ENCODE measurements at places on chromosomes 16 and 17. TPM values are rescaled to one million over a fixed set of nuclear protein-coding genes. Genes with fewer than 3 reads are reported as not detected.

DNA sequence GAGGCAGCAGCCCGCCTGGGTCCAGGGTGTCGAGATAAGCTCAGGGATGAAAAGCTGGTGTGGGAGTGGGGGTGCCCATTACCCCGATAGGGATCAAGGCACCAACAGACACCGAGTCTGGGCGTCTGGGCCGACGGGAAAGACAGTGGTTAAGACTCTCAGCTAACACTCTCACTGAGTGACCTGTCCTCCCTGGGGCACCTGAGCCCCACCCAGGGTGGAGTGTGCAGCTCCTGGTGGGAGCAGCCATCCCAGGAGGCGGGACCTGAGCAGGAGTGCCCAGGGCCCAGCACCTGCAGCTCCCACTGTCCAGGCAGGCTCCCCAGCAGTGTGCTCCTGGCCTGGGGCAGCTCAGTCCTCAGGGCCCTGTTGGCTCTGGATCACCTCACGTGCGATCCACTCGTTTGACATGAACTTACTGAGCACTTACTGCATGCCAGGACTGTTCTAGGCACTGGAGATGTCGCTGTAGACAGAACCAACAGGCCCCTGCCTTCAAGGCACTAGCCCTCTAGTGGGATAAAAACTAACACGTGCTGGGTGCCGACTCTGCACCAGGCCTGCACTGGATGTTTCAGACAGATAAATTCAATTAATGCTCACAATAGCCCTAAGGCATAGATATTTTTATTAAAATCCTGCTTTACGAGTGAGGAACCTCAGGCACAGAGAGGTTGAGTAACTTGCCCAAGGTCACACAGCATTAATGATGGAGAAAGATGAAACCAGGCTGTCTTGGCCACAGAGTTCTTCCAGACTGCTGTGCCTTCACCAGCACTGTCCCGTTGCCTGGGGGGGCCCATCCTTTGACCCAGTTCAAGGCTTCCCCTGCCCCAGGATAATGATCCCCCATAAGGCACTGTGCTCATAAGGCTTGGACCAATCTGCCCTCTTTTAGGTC lies 1.9 kb downstream of the EVPLL start:
- no peaks in the 10 kb centered on the region for H3K36me3 ChIP-seq
- no peak overlapping the region for H3K27ac ChIP-seq
- no peak overlapping the region for H3K4me3 ChIP-seq
- no peaks in the 10 kb centered on the region for H3K4me1 ChIP-seq
- peaks cover 51% of the 10 kb centered on the region for H3K27me3 ChIP-seq

DNA sequence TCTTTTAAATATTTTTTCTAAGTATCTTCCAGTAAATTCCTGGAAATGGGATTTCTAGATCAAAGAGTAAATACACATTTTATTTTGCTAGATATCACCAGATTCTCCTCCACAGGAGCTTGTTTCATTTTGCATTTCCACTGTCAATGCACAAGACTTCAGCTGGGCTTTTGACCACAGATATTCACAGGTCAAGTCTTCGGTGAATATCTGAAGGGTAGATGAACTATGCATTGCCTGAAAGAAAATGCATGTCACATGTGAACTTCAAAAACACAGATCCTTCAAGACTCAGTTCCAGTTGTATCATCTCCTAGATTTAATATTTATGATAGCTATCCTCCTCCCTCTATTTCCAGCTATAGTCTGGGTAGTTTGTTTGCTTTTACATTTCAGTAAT lies 963.6 kb upstream of the GOT2 start:
- H3K27ac ChIP-seq = no peak overlapping the region
- no peaks in the 10 kb centered on the region for H3K27me3 ChIP-seq
- no peaks in the 10 kb centered on the region for H3K4me1 ChIP-seq
- H3K4me3 ChIP-seq = no peak overlapping the region

DNA sequence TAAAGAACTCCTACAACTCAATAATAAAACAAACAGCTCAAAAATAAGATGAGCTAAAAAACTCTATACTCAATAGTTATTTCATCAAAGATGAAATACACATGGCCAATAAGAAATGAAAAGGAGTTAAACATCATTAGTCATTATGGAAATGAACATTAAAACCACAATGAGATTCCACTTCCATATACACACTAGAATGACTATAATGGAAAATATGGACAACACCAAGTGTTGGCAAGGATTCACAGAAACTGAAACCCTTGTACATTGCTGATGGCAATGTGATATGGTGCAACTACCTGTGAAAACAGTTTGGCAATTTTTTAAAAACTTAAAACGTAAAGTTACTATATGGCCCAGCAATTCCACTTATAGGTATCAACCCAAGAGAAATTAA lies 91.4 kb downstream of the GRIN2A start:
- no peaks in the 10 kb centered on the region for H3K27me3 ChIP-seq
- no peaks in the 10 kb centered on the region for H3K36me3 ChIP-seq
- DNase-seq = no peak
- H3K27ac ChIP-seq = no peak overlapping the region
- peaks cover 21% of the 10 kb centered on the region for H3K4me1 ChIP-seq

- H3K27me3 ChIP-seq = no peaks in the 10 kb centered on the region
- no peak for DNase-seq
- H3K4me1 ChIP-seq = no peaks in the 10 kb centered on the region
- no peak overlapping the region for H3K4me3 ChIP-seq
- H3K36me3 ChIP-seq = no peaks in the 10 kb centered on the region
Measured at GRCh38 chr16:59204589-59204988, 470.5 kb upstream of the GOT2 start.

DNA sequence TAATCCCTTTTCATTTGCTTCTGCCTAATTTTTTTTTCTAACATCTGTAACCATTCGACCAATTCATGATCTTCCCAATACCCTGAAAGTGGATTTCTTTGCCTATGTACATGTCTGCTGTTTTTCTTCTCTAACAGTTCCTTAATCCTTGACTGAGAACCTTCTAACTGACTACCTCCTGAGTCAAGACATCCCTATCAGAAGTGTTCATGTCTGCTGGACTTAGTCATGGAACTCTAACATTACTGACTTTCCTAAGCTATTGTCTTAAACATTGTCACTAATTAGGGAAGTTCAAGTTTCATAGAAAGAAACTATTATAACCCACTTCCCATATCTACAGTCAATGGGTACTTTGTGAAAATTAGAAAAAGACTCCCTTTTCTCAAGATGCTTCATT lies 52.4 kb upstream of the IRX5 start:
- no peaks in the 10 kb centered on the region for H3K36me3 ChIP-seq
- no peaks in the 10 kb centered on the region for H3K4me1 ChIP-seq
- no peaks in the 10 kb centered on the region for H3K27me3 ChIP-seq
- no peak overlapping the region for H3K4me3 ChIP-seq
- no peak for DNase-seq

The SUZ12 gene
- total RNA-seq = 12.6 TPM

DNA sequence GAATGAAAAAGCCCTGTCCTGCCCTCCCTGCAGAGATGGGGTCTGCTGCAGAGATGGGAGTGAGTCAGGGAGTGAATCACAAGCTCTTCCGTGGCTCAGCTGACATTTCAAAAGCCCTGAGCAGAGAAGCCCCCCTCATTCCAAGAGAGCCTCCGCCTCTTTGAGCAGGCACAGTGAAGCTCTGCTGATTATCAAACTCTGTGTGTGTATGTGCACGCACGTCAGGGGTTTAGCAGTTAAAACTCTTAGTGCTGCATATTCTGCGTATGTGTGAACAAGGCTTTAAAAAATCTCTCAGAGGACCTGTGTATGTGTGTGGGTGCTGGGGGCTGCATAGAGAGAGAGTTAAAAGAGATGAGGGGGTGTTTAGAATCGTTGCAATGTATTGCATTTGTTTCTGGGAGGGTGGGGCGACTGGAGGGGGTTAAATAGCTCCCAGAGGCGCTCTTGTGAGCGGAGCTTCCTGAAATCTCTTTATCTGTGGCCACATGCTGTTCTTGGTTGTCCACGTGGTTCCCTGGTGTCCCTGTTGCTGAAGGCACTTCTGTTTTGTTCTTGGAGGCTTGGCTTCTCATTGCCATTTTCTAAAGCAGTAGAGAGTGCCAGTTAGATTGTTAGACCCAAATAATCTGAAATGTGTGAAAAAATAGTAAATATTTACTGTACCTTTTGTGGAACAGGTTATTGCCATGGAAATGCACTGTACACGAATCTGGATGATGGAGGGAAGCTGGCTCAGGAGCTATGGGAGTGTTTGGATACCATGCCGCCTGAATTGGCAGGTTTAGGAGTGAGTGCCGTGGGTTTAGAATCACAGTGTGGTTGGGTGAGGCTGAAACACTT lies 116.6 kb downstream of the PRKCB start:
- no peaks in the 10 kb centered on the region for H3K36me3 ChIP-seq
- peaks cover 66% of the 10 kb centered on the region for H3K27me3 ChIP-seq
- no peak overlapping the region for H3K4me3 ChIP-seq
- no peaks in the 10 kb centered on the region for H3K4me1 ChIP-seq

- H3K4me3 ChIP-seq = no peak overlapping the region
- no peaks in the 10 kb centered on the region for H3K36me3 ChIP-seq
- H3K4me1 ChIP-seq = peaks cover 18% of the 10 kb centered on the region
- no peak overlapping the region for H3K27ac ChIP-seq
- H3K27me3 ChIP-seq = no peaks in the 10 kb centered on the region
Measured at GRCh38 chr17:16398270-16399267, 16.8 kb upstream of the TRPV2 start.

The CNGB1 gene
- not detected for total RNA-seq

DNA sequence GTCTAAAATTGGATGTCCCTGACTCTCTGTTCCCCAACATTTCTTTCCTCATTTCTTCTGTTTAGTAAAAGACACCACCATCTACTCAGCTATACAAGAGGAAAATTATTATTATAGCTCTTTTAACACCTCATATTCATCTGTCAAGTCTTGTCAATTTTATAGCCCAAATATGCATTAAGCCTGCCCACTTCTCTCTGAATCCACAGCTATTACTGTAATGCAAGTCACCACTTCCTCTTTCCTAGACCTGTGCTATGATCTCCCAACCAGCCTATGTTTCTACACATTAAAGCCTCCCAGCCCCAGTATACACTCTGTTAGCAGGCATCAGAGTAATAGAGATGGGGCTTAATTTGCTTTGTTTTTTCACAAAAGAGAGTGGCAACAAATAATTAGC lies 252.9 kb downstream of the GRIN2A start:
- no peak overlapping the region for H3K4me3 ChIP-seq
- H3K4me1 ChIP-seq = peaks cover 17% of the 10 kb centered on the region
- no peak overlapping the region for H3K27ac ChIP-seq
- DNase-seq = no peak

DNA sequence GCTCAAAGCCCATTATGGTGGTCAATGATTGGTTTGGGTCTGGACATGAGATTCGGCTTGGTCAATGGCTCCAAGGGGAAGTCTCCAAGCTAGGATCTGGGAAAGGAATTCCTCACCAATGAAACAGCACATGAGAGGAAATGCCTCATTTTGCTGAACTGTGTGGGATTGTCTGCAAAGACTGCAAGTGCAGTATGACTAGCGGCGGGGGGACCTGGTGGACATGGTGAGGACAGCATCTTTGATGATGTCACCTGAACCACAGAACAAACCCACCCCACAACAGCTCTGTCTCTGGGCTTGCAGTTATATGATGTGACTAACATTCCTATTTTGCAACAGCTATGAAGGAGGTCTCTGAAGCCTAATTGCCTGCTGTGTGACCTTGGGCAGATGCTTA lies 50.6 kb upstream of the NKD1 start:
- DNase-seq = no peak
- H3K36me3 ChIP-seq = no peaks in the 10 kb centered on the region
- H3K4me3 ChIP-seq = no peak overlapping the region
- peaks cover 54% of the 10 kb centered on the region for H3K27me3 ChIP-seq
- H3K27ac ChIP-seq = no peak overlapping the region

GRCh38 chr17:80008848-80009247 lies 26.8 kb downstream of the TBC1D16 start:
- H3K27me3 ChIP-seq = no peaks in the 10 kb centered on the region
- no peak overlapping the region for H3K4me3 ChIP-seq
- no peak overlapping the region for H3K27ac ChIP-seq
- DNase-seq = no peak
- H3K4me1 ChIP-seq = peaks cover 24% of the 10 kb centered on the region
- H3K36me3 ChIP-seq = peaks cover 22% of the 10 kb centered on the region

DNA sequence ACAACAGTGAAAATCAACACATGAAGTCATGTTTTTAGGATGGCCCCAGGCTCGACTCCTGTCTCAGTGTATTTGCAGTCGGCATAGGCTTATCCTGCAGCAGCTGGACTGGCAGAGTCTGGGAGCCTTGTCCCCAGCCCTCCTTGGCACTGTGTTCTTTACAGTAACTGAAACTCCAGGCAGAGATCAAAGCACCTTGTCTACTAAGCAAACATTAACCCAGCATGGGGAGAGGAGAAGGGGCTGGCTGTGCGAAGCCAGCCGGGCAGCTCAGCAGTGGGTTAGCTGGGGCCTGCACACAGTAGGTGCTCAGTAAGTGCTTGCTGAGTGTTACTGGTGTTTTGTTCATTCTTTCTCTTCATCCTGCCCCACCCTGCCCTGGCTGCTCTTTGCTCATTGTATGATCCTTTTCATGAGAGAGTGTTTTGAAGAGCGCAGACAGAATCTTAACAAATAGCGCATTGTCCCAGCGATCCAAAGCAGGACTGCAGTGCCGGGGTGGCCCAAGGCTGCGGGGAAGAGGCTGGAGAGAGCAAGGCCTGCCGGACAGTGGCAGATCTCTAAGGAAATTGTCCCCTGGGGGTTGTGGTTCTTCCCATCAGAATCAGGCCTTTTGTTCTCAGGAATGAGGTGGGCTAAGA lies 23.5 kb upstream of the ITGB4 start:
- H3K27me3 ChIP-seq = no peaks in the 10 kb centered on the region
- no peak overlapping the region for H3K4me3 ChIP-seq
- peak overlapping the region; percentile 96 for H3K27ac ChIP-seq
- H3K36me3 ChIP-seq = peaks cover 44% of the 10 kb centered on the region
- no peak for DNase-seq

The SAMD14 gene
- total RNA-seq = 1.6 TPM

The CDRT15L2 gene
- not detected for total RNA-seq

The COL1A1 gene
- 45.8 TPM for total RNA-seq

DNA sequence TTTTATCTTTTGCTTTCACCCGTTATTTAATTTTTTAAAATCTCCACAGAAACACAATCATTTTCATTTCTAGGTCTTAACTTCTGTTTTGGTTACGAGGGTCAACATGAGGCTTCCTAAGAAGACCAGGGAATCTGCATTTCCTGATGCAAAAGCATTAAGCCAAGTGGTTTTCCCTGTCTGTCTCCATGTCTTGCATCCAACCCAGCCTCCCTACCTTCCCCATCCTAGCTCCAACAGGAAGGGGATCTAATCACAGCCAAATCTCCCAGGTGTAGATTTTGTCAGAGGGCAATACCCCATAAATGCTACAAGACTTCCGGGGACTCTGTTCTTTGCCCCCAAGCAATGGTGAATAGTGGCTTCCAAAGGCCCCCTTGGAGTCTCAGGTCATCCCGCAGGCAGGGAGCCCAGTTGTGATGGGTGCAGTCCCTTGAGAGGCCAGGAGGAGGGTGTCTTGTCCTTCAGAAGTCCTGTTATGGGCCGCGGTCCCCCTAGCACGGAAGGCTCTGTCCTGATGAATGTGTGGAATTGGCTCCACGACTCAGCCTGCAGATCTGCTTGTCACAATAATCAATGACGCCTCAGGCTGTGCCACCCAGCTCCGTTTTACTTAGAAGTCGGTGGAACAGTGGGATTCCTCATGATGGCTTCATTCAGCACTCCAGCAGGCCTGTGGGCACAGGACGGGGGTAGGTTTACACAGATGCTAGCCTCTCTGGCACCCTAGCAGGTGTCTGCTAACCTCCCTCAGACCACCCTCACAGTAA lies 141.1 kb downstream of the RGS9 start:
- no peaks in the 10 kb centered on the region for H3K36me3 ChIP-seq
- peaks cover 7% of the 10 kb centered on the region for H3K4me1 ChIP-seq
- no peak overlapping the region for H3K27ac ChIP-seq
- peaks cover 39% of the 10 kb centered on the region for H3K27me3 ChIP-seq
